ENCODE measurements at places on chromosomes 5 and 9. TPM values are rescaled to one million over a fixed set of nuclear protein-coding genes. Genes with fewer than 3 reads are reported as not detected.

SLC6A7 gene
- total RNA-seq = under 0.01 TPM

SLC34A3 gene
- not detected for total RNA-seq

CER1 gene
- total RNA-seq = not detected

MCTP1 gene
- total RNA-seq = 24.7 TPM

ASPN gene
- 0.44 TPM for total RNA-seq

TUSC1 gene
- total RNA-seq = 0.44 TPM

IRX2 gene
- total RNA-seq = not detected

CNTFR gene
- not detected for total RNA-seq

TTLL11 gene
- 6.1 TPM for total RNA-seq

TLX3 gene
- not detected for total RNA-seq

GARIN3 gene
- total RNA-seq = not detected

SLC46A2 gene
- total RNA-seq = not detected

FAM170A gene
- not detected for total RNA-seq

ARL10 gene
- total RNA-seq = 11.6 TPM

SNX18 gene
- 107 TPM for total RNA-seq

PPP2CA gene
- total RNA-seq = 110 TPM

PLEKHG4B gene
- under 0.01 TPM for total RNA-seq

PCDHA13 gene
- total RNA-seq = not detected

PCAT7 gene
- total RNA-seq = 0.66 TPM

C9orf72 gene
- total RNA-seq = 7.9 TPM

NFIB gene
- total RNA-seq = 7.3 TPM
